ENCODE measurements at places on chromosomes 3 and 15.

DNA sequence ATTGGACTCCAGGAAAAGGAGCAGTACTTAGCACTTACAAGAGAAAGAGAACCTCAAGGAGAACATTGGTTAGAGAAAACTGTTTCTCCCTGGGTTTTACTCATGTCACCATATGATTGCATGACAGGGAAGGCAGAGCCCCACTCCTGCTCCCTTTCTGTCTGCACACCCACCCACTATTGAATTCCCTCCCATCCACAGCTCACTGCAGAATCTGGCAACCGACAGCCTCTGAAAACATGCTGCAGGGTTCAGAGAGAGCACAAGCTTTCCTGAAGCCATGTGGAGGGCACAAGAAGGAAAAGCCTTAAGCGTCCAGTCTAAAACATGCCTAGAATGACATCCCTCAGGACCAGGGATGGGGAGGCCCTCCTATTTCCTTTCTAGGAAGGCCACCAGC, 3.0 kb upstream of the IL17RD start:
- DNase-seq = no peak

DNA sequence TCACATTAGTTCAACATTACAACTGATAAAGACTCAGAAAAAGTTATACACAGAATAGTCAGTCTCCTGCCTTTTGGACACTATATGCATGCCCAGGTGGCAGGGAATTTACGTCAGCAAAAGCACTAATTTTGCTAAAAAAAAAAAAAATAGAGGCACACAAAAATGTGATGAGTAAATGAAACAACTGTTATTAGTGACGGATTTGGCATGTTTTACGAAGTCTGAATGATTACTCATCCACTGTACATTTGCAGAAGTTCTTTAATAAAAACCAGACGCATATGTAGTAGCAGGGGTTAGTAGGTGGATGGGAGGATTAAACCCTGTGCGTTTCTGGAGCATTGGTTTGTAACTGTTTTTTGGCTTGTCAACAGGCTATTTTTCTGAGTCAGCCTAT, 99.0 kb downstream of the MITF start:
- no peak for DNase-seq

DNA sequence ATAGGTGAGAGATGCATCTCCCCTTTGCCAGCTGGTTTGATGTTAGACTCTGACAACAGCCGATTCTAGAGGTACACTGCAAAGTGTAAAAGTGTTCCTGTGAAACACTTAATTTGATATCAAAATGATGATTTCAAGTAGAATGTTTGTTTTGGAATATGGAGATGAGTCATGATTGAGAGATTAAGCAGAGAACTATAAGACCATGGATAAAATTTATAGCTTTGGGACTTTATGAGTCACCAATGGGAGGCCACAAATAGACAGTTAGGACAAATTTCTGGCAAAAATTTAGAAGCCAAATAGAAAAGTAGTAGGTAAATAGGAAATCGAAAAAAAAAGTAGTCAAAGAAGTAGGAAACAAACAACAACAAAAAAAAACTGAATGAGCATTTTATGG, 672.5 kb downstream of the NSUN3 start:
- no peak for DNase-seq

- DNase-seq = no peak
These were observed 274.5 kb downstream of the NEK10 start for GRCh38 chr3:27094721-27095120.

DNA sequence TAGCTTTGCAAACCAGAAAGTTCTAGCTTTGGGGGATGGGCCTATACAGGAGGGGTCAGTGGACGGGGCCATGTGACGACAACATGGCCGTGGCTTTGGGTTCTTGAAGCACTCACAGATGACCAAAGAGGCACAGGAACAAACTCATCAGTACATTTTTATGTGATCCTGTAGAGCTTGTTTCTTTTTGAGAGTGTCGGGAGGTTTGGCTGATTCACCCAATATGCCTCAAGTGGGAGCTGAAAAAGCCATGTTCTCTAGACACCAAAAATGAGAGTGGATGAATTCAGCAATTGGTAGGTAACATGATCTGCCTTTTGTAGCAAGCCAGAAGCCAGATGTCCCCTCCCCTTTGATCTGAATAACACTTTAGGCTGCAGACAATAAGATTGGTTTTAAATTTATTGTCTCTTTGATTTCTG, 30.1 kb downstream of the GREM1 start:
- DNase-seq = no peak

DNA sequence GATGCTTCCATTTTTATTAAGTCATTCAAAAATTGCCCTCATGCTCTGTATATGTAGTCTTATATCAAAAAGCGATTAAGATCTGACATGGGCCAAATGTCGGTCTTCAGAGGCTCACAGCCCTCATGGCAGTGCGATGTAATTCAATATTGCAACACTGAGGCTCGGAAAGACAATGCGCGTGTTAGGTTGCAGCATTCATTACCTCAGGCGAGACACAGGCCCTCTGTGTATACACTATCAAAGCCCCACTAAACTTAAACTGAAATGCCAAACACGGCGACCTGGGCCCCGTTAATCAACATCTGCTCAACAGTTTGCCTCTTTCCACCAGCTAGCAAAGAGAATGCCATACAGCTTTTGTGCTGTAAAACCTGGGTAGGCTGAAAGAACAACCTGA, 413.4 kb downstream of the ERC2 start:
- no peak for DNase-seq

- no peak for DNase-seq
These were observed 9.5 kb downstream of the EPB42 start for GRCh38 chr15:43211224-43211735.

DNA sequence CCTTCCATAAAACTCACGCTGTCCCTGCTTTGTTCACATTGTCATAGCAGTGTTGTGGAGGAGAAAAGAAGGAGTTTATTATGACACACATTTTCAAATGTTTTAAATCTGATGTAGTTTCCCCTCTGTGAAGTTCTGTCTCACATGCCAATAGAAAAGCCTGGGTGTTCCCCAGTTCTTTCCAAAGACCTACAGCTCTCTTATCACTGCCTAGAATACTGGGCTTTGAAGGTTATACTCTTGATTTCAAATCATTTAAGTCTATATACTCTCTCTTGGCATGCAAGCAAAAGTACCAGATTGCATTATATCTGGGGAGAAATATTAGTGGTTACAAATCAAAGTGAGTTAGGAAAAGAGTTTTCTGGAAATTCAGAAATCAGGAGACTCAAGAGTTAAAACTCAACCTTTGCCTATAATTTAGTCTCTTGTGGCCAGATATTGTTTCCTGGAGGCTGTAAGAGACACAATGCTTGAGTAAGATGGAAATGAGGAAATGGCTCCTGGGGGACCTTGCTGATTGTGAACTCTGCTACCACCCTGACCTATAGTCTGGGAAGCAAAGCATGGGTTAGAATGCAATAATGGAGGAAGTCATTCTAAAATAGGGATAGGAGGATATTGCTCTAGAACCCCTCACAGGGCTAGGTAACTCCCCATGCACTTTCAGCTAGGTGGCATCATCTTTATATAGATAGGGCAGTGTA, 182.8 kb downstream of the KCNAB1 start:
- DNase-seq = no peak

GRCh38 chr3:175343946-175344345, 484.8 kb downstream of the NAALADL2 start:
- DNase-seq = no peak

DNA sequence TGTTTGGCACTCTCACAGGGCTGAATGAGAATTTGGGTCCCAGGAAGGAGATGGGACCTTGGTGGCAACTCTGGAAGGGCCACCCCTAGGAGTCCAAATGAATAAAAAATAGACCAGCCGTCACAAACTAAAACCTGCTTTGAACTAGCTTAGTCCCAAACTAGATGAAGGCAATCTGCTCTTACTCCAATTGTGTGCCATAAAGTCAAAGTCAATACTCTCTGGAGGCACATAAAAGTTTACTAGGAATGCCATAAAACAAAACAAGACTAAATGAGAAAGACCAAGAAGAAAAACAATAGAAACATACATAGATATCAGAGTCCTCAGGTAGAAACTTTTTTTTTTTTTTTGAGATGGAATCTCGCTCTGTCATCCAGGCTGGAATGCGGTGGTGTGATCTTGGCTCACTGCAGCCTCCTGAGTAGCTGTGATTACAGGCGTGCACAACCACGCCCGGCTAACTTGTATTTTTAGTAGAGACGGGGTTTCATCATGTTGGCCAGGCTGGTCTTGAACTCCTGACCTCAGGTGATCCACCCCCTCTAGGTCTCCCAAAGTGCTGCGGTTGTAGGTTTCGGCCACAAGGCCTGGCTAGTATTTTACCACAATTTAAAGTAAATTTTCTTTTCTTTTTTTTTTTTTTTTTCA, 8.1 kb downstream of the GOLGA6L2 start:
- DNase-seq = no peak

DNA sequence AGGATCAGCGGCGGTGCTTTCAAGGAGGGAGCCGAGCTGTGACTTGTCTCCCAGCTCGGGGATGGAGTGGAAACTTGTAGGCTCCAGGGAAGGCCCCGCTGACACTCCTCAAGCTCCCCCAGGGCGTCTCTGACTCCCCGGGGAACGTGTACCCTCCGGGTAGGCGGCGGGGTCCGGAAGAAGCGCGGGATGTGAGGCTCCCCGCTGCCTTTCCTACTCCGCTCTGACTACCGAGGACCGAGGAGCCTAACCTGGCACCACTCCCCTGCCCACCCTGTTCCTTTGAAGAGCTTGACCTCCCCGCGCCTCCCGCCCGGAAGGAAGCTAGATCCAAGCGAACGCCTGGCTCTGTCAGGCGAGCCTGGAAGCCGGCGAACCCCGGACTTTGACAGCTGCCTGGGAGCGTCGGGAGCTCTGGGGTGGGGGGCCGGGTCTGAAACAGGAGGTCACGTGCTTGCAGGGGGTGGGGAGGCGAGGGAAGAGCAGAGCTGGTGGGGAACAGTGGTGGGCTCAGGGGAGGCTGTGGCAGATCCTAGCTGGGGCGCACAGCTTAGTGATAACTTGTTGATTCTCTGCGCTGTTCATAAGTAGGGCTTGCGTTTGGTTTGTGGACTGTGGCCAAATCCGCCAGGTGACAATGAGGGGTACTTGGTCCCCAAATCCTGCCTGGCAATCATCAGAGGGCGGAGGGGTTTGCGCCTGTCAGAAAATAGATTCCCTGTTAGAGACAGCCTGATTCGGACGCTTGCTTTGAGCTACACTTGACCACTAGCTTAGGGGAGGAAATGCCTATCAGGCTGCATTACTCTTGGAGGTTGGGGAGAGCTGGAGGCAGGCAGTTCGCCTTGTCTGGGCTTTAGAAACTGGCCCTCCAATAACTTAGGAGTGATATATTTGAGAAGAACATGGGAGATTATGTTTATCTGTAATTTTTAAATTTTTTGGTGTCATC, 1.2 kb downstream of the CLSTN2 start:
- no peak for DNase-seq

GRCh38 chr15:28033443-28033842, 65.7 kb downstream of the OCA2 start:
- no peak for DNase-seq

- no peak for DNase-seq
These were observed 7.0 kb upstream of the STRA6 start for GRCh38 chr15:74209560-74209958.

DNA sequence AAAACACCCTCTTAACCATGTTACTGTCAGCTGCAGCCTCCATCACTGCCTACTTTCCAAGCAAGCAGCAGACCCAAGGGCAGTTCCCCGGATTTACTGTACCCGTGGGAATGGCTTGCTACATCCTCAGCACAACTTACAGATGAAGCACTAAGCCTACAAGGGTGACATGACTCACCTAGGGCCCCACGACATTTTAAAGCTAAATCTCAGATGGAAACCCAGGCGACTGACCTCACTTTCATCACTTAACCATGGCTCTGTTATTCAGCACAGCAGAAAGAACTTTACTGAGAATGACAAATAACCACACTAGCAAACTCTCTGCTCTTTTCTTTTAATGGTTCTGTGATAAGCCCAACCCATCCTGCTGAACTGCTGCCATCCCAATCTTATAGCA, 65.6 kb downstream of the SUMF1 start:
- DNase-seq = no peak

DNA sequence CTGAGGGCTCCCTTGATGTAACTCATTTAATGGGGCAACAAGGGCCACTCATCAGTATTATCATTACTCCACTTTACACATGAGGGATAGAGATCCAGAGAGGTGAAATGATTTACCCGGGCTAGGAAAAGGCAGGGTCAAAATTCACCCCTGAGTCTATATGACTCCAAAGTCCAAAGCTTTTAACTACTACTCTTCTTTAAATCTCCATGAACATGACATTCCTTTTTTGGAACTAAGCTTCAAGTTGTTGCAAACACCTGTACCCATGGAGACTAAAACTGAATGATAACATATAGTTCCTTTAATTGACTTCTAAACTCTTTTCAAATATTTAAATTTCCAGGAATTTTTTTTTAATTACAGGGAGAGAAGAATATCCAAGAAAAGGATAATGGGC, 292.9 kb upstream of the GADL1 start:
- no peak for DNase-seq

DNA sequence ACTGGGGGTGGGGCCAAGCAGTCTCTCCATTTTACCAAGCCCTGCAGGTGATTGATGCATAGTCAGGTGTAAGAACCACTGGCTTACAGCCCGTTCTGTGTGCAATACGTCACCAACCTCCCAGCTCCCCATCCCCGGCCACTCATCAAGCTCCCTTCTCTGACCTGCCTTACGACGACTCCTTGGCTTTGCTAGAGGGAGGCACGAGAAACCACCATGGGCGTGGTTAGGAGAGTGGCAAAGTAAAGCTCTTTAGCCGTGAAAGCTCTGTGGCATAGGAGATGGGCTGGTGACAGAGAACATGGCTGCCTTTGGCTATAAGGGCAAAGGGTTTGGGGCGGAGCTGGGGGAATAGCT, 109.1 kb downstream of the BDH1 start:
- DNase-seq = no peak
